ENCODE measurements at places on chromosomes 13 and 19. TPM values are rescaled to one million over a fixed set of nuclear protein-coding genes. Genes with fewer than 3 reads are reported as not detected.
A peak's percentile ranks its signal among the peaks of the same experiment; 100 is the strongest.

GPC5 gene
- total RNA-seq = 0.84 TPM

DACT3 gene
- total RNA-seq = 8.3 TPM

CEACAM1 gene
- total RNA-seq = 1.2 TPM

- no peaks in the 10 kb centered on the region for H3K27me3 ChIP-seq
- no peaks in the 10 kb centered on the region for H3K4me1 ChIP-seq
- DNase-seq = no peak
- no peaks in the 10 kb centered on the region for H3K36me3 ChIP-seq
- H3K4me3 ChIP-seq = no peak overlapping the region
These were observed 1129.3 kb upstream of the PCDH20 start for GRCh38 chr13:62544928-62545327.

- no peaks in the 10 kb centered on the region for H3K27me3 ChIP-seq
- H3K4me1 ChIP-seq = no peaks in the 10 kb centered on the region
- no peaks in the 10 kb centered on the region for H3K36me3 ChIP-seq
- no peak overlapping the region for H3K27ac ChIP-seq
- H3K4me3 ChIP-seq = no peak overlapping the region
- DNase-seq = no peak
These were observed 31.5 kb downstream of the ADGRE2 start for GRCh38 chr19:14746886-14747285.

- H3K27me3 ChIP-seq = no peaks in the 10 kb centered on the region
- no peak for DNase-seq
- H3K4me3 ChIP-seq = no peak overlapping the region
- peaks cover 19% of the 10 kb centered on the region for H3K4me1 ChIP-seq
These were observed 29.6 kb downstream of the PAK4 start for GRCh38 chr19:39155114-39155700.

- no peak for DNase-seq
- no peak overlapping the region for H3K4me3 ChIP-seq
- H3K4me1 ChIP-seq = no peaks in the 10 kb centered on the region
- no peaks in the 10 kb centered on the region for H3K27me3 ChIP-seq
- no peak overlapping the region for H3K27ac ChIP-seq
These were observed 6.2 kb downstream of the SETDB2 start for GRCh38 chr13:49450105-49450819.

- no peaks in the 10 kb centered on the region for H3K4me1 ChIP-seq
- H3K27me3 ChIP-seq = no peaks in the 10 kb centered on the region
- no peak for DNase-seq
- H3K36me3 ChIP-seq = no peaks in the 10 kb centered on the region
- no peak overlapping the region for H3K4me3 ChIP-seq
These were observed 1399.2 kb upstream of the ATXN8OS start for GRCh38 chr13:68708336-68708908.

DNA sequence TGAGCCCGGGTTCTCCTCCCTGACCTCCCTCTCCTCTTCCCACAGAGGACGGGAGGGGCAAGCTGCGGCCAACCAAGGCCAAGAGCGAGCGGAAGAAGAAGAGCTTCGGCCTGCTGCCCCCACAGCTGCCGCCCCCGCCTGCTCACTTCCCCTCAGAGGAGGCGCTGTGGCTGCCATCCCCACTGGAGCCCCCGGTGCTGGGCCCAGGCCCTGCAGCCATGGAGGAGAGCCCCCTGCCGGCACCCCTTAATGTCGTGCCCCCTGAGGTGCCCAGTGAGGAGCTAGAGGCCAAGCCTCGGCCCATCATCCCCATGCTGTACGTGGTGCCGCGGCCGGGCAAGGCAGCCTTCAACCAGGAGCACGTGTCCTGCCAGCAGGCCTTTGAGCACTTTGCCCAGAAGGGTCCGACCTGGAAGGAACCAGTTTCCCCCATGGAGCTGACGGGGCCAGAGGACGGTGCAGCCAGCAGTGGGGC is 162.2 kb downstream of the KDM4B start:
- H3K4me3 ChIP-seq = no peak overlapping the region
- H3K36me3 ChIP-seq = peaks cover 42% of the 10 kb centered on the region
- H3K4me1 ChIP-seq = peaks cover 25% of the 10 kb centered on the region
- peak overlapping the region; percentile 6 for H3K27ac ChIP-seq

All from heart right ventricle (tissue), 16 donors.